ENCODE measurements at places on chromosomes 12 and 14. TPM values are rescaled to one million over a fixed set of nuclear protein-coding genes. Genes with fewer than 3 reads are reported as not detected.

Gene PIWIL1
- total RNA-seq = not detected

Gene KITLG
- total RNA-seq = 12.5 TPM

Gene CCDC197
- total RNA-seq = not detected

Gene TMEM117
- total RNA-seq = 55.8 TPM

Gene C12orf50
- 0.58 TPM for total RNA-seq

Gene C14orf180
- not detected for total RNA-seq

Gene KCNA1
- total RNA-seq = not detected

Gene CLEC1B
- not detected for total RNA-seq

Gene DYRK4
- total RNA-seq = 72.2 TPM

Gene PRH1
- total RNA-seq = 8.8 TPM

Gene LMNTD1
- total RNA-seq = not detected

Gene CDH24
- total RNA-seq = 0.96 TPM

Gene TAS2R7
- total RNA-seq = not detected

Gene TAS2R50
- 1.3 TPM for total RNA-seq

Gene TMPO
- total RNA-seq = 124 TPM

Gene CLEC7A
- total RNA-seq = not detected
